Esophagus mucosa (tissue), 1 donor: ENCODE measurements at places on chromosomes 12 and 14. TPM values are rescaled to one million over a fixed set of nuclear protein-coding genes. Genes with fewer than 3 reads are reported as not detected.

GRCh38 chr12:89392391-89392790 lies 40.1 kb upstream of the DUSP6 start:
- ATAC-seq, result no peak

DNA sequence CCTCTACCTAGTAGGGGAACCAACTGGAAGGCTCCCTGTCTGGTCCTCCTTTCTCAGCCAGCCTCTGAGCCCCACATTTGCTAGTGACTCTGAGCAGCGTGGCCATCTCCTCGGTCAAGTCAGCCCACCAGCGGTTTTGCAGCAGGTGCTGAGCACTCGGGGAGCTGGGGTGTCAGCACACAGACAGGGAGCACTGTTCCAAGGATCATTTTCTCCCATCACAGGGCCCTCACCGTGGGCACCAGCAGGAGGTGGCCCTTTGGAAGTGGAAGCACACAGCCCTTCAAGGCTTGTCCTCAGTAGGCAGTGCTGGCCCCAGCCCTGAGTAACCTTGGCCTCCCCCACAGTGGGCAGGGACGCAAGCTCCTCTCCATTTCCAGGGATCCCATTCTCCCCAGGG lies 24.1 kb upstream of the EML1 start:
- ATAC-seq, result no peak

DNA sequence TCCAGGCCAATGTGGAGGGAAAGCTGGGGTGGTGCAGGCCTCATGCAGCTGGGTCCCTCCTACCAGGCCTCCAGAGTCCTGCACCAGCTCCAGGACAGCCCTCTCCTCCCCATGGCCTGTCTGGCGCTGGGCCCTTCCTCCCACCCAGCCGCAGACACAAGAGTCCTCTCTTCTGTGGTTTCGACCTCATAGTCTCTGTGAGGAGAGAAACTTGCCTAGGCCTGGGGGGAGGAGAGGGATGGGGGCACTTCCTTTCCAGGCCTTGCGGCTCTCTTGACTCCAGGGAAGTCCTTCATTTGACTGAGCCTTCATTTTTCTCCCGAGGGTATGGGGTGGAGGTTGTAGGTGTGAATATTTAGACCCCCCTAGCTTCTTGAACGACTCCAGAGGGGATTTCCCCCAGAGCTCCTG lies 2.3 kb downstream of the MMP14 start:
- peak; percentile 9 for ATAC-seq

The DPPA3 gene
- total RNA-seq, result not detected

The GPD1 gene
- 0.56 TPM for total RNA-seq

GRCh38 chr12:20411345-20411744 lies 43.0 kb downstream of the PDE3A start:
- ATAC-seq, result no peak

DNA sequence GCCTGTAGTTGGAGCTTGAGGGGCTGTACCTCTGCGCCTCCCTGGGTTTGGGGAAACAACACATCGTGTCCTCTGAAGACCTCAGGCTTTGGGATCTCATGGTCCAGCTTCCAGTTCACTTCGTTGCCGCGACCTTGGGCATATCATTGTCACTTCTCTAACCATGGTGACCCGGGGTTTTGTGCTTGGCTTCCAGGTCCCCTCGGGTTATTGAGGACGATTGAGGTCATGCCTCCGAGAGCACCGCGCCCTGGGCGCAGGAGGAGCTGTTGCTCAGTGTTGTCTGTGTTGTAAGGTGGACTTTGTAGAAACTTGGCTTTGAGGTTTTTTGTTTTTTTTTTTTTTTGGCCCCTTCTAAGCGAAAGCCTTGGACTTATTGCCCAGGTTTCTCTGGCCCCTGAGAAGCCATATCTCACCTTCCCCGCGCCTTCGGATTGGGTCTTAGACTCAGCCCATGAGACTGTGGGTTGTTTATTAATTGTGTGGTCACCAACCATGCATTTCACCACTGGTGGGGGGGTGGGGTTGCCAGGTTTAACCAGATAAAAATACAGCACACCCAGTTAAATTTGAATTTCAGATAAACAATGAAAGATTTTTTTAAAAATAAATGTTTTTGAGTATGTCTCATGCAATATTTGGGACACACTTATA lies 2.6 kb downstream of the BCL7A start:
- ATAC-seq, result no peak

DNA sequence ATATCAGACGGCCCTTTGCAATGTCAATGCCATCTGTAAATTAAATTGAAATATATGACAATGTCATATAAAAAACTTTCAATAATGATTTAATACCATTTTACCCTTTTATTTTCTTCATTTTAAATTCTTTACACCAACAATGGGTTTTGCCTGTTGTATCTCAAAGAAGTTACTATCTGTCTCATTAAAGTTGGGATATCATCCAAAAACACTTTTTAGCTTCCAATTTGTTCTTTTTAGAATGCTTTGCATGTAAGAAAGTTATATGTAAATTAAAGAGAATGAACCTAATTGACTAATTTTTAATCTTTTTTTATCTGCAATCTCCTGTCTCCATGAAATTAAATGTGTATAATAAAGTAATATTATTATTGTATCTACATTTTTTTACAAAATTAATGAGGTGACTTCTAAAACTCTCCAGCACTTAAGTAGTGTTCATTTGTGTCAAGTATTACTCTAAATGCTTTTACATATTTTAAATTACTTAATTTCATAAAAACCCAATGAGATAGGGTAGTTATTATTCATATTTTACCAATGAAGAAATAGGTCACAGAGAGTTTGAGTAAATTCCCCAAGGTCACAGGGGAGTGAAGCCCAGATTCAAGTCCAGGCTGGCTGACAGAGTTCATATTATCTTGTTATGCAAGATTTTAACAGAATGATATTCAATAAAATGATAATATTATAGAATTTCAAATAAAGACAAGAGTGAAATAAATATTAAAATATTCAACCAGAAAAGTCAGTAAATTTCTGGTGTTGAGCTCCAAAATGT lies 673.0 kb upstream of the FLRT2 start:
- ATAC-seq, result no peak

GRCh38 chr14:20093442-20093841 lies 17.1 kb upstream of the OR4K17 start:
- ATAC-seq, result no peak

The LALBA gene
- total RNA-seq, result not detected

- ATAC-seq, result peak; percentile 59
These were observed 63.8 kb upstream of the ACTN1 start for GRCh38 chr14:69042787-69043444.

DNA sequence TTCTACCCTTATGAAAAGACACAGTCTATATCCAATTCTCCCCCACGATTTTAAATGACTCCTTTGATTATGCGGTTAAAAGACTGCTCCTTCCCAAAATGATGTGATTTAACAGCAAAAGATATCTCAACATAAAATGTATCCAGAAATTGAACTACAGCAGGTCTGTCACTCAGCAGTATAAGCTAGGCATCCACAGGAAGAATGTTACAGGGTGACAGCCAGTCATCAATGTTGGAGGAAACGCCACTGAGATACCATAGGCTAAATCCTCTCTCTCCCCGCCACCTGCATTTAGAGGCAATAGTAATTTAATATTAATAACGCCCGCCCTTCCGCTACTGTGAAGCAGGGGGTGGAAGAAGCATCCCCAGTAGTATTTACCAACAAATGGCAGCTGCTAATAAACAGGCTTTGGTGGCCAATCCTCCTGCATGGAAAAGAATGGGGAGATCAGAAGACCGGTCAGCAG lies 613 bp downstream of the RECQL start:
- no peak for ATAC-seq

DNA sequence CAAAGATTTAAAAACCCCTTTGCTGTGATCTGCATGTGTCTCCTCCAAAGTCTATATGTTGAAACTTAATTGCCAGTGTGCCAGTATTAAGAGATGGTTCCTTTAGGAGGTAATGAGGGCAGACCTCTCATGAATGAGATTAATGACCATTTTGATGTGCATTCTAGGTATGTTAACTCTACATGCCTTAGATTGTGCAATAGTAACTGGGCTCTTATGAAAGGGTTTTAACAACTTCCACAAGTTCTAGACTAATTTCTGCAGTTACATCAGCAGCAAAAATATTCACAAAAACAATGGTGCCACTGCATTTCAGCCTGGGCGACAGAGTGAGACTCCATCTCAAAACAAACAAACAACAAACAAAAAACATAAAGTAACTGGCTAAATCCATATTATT lies 3.8 kb upstream of the TAS2R10 start:
- ATAC-seq, result no peak

DNA sequence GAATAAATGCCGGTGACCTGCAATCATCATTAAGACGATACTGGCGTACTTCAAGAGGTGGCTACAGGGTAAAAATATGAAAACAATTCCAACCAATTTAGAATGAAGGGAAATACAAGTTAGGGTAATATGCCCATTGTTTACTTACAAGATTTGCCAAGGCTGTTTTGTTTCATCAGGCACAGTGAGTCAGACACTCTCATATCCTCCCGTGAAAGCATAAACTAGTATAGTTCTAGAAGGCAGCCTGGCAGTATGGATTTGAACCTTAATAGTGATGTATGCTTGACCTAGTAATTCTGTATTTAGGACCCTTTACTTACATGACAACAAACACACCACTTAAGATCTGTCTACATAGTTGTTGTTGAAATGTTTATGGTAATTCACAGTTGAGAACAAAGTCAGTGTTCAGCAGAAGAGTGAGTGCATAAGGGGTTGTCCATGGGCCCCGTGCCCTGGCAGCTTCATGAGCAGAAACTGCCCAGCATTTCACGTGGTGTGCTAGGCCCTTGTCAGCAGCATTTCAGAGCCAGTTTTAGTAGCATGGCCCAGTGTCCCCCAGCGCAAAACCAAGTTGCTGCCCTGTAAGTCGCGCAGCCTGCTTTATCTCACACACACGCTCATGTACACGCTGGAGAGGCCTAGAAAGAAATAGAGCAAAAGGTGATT lies 80.8 kb downstream of the EP400 start:
- ATAC-seq, result no peak

- no peak for ATAC-seq
These were observed 181.5 kb downstream of the CCER1 start for GRCh38 chr12:90773491-90773890.

DNA sequence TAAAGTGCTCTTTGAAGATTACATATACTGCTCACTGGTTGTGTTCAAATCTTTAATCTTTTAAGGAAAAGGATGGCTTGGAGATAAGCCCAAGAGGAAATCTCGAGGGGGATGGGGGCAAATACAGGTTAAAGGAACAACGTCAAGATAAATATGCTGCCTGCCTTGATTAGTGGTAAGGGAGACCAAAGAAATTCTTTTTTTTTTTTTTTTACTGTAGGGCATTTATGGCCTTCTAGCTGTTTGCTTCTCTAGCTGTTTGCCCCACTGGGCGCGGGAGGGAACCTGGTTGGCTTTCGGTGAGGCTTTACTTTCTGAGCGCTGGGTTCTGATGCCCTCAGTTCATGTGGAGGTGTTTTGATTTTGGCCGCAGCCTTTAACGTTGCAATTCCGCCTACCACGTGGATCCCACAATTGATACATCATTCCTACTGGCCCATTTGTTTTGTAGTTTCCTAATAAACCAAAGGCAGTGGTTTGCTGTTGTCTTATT lies 5.7 kb downstream of the CCND2 start:
- no peak for ATAC-seq

DNA sequence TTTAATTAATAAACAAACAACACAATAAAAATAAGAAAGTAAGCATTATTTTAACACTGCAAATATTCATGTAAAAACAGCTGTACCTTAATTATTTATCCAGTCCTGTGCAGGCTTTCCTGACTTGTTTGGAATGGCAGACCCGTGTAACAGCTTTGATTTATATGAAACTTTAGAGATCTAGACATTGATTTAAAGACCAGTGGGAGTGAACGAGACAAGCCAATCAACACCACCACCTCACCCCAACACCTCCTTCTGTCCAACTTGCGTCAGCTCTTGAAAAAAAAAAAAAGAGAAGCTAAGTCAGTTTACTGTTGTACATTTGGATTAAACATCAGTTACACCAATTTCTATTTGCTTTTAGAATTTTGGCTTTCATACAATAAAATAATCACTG lies 22.3 kb downstream of the SLC38A4 start:
- ATAC-seq, result no peak

- ATAC-seq, result no peak
These were observed 77.1 kb upstream of the FUT8 start for GRCh38 chr14:65335411-65335947.

The TSPAN8 gene
- 0.60 TPM for total RNA-seq

DNA sequence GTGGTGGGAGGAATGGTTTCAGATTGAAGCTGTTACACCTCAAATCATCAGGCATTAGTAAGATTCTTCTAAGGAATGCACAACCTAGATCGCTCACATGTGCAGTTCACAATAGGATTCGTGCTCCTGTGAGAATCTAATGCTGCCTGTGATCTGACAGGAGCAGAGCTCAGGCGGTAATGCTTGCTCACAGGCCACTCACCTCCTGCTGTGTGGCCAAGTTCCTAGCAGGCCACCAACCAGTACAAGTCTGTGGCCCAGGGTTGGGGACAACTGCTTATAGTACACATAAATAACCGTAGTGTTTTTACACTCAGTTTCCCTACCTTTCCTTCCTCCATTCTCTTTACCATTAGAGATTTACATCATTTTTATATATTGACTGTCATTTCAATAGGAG lies 121.4 kb downstream of the SLCO1B3 start:
- no peak for ATAC-seq

GRCh38 chr12:132424811-132425210 lies 65.1 kb upstream of the FBRSL1 start:
- no peak for ATAC-seq

The PROX2 gene
- total RNA-seq, result not detected

GRCh38 chr12:3726456-3726855 lies 26.5 kb downstream of the CRACR2A start:
- ATAC-seq, result peak; percentile 48

DNA sequence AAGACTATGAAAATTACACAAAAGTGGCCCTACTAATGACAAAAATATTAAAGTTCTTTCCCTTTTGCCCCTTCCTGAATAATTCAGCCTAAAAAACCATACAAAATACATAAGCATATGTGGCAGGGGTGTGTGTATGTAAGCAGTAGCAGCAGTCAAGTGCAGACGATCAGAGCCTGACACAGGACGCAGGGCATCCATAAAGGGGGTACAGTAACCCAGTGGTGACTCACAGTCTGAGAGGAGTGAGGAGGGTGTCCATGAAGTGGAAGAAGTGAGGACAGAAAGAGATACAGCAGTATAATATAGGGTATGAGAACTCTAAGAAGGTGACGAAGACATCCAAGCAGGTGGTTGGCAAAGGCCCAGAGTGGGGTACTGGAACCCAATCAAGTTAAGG lies 56.7 kb downstream of the RALGAPA1 start:
- no peak for ATAC-seq

The GTF2H3 gene
- total RNA-seq, result 31.5 TPM

The ISCA2 gene
- 16.4 TPM for total RNA-seq

- ATAC-seq, result no peak
These were observed 97.1 kb upstream of the DAAM1 start for GRCh38 chr14:59091404-59091803.

The SCN8A gene
- 0.68 TPM for total RNA-seq

The AQP6 gene
- not detected for total RNA-seq

- no peak for ATAC-seq
These were observed 133.6 kb upstream of the NAV3 start for GRCh38 chr12:77697126-77697525.
